Lung (tissue), 17 donors: ENCODE measurements at places on chromosomes 4 and X.
A peak's percentile ranks its signal among the peaks of the same experiment; 100 is the strongest.

DNA sequence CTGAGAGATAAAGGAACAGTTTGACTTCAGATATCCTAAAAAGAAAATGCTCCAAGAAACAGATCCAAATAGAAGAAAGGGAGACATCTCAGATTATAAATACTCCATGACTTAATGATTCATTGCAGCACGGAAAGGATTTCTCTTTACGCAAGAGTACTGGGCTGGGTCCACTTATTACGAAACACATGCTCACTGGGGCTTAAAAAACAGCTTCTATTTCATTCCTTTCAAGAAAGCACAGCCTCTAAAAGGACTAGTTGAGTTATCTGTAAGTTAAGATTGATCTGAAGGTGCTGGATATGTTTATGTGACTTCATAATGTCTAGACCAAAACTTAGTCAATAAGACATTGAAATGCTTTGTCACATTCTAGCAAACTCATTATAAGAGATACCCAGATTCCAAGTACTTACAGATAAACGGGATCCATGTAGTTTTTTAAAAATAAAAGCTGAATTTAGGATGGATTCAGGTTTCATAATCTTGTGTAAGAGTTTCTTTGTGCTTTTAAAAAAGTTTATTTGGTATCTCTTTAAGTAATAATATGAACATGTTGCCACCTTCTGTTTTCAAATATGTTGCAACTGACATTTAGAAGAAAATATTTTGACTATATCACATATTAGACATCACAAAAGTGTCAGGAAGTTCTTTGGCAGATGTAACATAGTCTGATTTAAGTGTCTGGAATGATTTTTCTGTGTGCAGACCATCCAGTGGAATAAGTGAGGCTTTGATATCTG is 109.5 kb upstream of the MYOZ2 start:
- peak; percentile 85 for DNase-seq

GRCh38 chr4:39596971-39597370 is 41.7 kb downstream of the SMIM14 start:
- DNase-seq = no peak

GRCh38 chr4:9927341-9928007 is 93.8 kb downstream of the SLC2A9 start:
- DNase-seq = no peak

DNA sequence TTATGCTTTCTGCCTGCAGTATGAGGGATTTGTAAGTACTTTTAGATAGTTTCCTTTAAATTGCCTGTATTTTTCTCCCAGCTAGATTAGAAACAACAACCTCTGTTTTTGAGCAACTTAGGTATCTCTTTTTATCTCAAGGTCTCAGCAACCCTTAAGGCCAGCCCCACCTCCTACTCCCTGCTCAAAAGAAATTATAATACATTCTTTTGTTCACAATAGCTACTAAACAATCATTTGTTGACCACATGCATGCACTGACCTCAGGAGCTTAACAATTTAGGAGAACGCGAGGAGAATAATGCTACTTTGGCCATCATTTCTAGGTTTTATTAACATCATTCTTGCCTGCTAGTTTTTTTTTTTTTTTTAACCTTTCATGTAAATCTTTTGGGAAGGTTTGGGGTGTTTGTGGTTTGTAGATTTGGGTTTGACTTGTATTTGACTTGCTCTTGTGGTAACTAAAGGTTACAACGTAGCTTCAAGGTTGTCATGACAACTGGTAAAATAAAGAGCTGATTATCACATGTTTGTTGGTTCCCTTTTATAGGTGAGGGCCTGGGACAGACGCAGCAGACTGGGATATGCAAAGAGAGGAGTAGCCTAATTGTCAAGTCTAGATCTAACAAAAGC is 145.4 kb upstream of the PLAC1 start:
- DNase-seq = no peak

DNA sequence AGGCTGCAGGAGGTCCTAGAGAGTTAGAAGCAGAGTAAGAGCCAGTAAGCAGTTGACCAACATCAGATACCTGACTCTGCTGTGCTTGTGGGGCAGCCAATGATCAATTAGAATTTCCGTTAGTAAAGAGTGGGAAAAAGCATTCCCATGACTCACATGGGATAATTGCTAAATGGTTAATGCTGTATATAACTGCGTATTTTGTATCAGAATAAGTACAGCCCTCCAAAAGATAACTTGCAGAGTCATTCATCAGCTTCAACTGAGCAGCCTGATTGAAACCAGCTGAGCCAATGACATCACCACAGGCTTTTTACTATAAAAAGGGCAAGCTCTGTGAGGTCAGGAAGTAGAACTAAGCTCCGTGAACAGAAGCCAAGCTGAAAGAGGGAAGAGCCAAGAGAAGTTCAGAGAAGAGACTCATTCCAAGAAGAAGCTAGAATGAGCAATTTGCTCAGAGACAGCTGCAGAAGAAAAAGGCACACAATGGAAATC is 67.9 kb downstream of the PPP3CA start:
- DNase-seq = peak; percentile 38

DNA sequence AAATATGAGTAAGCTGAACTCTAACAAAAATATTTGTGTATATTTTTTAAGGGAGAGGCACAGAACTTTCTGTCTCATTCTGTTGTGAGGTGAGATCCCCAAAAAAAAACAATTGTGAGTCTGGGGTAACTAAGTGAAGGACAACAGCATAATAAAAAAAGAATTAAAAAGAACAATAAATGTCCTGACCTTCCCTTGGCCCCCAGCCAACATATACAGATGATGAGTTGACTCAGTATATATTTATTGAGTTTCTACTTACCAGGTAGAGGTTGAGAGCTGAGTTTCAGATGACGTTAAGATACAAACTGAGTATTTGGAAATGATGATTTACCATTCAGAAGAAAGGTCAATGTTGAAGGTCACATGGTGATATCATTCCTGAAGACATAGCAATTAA is 239.5 kb downstream of the KCNIP4 start:
- no peak for DNase-seq

GRCh38 chrX:116607776-116608175 is 145.0 kb upstream of the CT83 start:
- DNase-seq = no peak

GRCh38 chr4:182470215-182470614 is 227.0 kb downstream of the TENM3 start:
- DNase-seq = no peak

- DNase-seq = no peak
These were observed 110.8 kb downstream of the AFAP1 start for GRCh38 chr4:7828793-7829301.

- peak; percentile 49 for DNase-seq
These were observed 65.7 kb upstream of the PAGE1 start for GRCh38 chrX:49761481-49761880.

DNA sequence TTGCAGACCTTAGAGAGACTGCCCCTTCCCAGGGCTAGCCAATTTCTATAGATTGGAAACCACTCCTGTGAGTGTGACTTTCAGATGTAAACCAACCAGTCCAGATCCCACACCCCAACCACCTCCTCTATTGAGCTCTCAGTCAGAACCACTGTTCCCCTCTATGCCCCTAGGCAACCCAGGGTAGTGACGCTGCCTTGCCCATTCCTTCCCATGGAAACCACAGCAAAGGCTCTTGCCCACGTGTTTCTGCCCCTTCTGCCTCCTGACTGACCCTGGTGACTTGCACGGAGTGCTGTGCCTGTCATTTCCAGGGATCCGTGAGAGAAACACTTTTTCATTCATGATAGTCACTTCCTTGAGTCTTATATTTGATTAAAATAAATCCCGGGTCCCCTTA is 32.4 kb downstream of the CYTL1 start:
- no peak for DNase-seq
